ENCODE measurements at places on chromosomes 6 and 20. TPM values are rescaled to one million over a fixed set of nuclear protein-coding genes. Genes with fewer than 3 reads are reported as not detected.

- DNase-seq, result no peak
Measured at GRCh38 chr6:31349301-31349700, 7.7 kb downstream of the HLA-B start.

Gene GJA10
- total RNA-seq, result 1.3 TPM

GRCh38 chr6:129501740-129502660, 208.0 kb downstream of the ARHGAP18 start:
- no peak for DNase-seq

Gene RIPOR2
- total RNA-seq, result 73.8 TPM

DNA sequence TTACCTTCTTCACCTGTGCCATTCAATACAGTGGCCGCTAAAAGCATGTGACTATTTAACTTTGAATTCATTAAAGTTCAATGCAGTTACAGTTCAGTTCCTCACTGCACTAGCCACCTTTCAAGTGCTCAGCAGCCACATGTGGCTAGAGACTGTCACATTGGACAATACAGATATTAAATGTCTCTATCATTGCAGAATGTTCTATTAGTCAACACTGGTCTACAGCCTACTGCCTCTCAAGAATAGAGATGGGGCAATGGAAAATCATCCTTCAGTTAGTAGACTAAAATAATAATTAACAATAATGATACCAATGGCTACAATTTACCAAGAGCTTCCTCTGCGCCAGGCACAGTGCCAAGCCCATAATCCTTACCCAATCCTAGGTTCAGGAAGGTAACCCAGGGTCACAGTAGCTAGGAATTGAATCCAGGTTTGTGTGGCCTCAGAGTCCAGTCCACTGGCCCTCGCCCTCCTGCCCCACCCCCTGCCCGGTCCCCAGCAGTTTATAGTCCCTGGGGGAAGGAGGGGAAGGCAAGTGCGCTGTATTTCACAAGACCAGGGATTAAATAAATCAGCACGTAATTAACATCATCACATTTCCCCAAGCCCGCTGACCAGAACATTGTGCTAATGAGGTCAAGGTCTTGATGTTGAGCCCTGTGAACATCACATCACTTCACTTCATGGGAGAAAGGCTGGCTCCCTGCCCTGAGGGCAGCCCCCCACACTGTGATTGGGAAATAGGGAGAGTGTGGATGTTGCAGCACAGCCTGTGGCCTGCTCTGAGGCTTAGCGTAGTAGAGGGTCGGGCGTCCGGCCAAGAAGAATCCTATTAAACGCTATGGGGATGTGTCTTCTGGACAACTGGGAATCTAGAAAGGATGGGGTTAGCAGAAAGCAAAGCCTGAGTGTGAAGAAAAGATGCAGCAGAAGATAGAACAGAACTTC, 147.2 kb downstream of the VEGFA start:
- DNase-seq, result no peak

Gene LY6G6F
- not detected for total RNA-seq

- no peak for DNase-seq
Measured at GRCh38 chr20:38344107-38344701, 2.1 kb upstream of the LBP start.

Gene RIPPLY2
- total RNA-seq, result not detected

GRCh38 chr6:120352491-120352890, 981.8 kb downstream of the TBC1D32 start:
- no peak for DNase-seq

Measured in Karpas-422 (cell line).